ENCODE measurements at places on chromosomes 3 and 15.

DNA sequence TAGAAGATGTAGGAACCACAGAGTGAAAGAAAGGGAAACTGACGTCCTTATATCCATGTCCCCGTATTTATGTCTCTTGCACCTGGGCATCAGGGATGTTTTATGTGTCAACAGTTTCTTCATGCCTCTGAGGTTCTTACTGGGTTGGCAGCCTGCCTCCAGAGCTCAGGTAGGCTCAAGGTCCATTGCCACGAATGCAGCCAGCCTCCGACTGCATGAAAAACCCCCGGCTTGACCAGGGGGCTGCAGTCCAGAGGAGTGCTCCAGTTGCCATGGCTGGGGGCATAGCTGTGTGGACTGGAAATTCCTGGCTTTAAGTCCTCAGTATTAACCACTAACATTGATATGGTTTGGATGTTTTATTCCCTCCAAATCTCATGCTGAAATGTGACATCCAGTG lies 2.8 kb upstream of the CSPG5 start:
- no peak for DNase-seq

DNA sequence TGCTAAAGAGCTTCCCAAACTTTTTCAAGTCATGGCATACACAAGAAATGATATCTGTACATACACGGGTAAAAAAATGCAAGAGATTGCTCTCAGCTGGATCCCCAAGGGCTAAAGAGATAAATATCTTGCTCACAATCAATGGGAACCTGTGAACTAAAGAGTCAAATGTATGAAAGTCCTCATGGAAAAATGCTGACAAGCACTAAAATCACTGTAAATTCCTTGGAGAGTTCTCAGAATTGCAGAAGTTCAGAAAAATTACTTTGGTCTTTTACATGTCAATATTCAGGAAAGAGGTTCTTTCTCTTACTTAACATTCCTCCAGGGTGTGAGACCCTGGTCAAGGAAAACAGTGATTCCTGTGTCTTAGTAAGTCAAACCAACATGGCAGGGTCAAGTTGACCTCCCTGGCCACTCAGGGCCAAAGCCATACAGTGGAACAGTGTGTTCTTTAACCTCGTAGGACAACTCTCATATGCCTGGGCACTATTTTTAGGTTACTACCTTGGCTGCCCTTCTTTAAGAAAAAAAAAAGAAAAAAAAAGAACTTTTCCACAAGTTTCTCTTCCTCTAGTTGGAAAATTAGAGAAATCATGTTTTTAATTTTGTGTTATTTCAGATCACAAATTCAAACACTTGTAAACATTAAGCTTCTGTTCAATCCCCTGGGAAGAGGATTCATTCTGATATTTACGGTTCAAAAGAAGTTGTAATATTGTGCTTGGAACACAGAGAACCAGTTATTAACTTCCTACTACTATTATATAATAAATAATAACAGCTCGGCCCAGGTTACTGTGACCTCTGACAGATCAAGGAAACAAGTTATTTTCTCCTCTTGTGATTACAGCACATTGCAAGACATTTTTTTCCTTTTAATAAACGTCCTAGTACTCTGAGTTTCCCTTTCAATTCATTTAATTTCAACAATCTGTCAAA lies 12.5 kb downstream of the SSR3 start:
- DNase-seq = no peak

DNA sequence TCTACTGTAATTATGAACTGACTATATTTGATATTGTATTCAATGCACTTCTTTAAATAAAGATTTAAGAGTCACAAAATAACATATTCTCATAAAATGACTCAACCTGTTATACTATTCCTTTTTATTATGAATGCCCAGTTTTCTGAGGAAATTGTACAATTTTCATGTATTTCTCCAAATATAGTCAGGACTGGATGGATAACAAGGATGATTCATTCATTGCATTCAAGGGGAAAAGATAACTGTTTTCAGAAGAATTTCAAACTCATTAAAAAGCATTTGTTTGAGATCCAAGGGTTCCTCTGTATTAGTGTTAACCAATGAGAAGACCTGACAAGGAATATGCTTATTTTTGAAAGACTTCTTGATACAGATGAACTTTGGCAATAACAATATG lies 163.7 kb downstream of the MEIS2 start:
- no peak for DNase-seq

- no peak for DNase-seq
Measured at GRCh38 chr15:63189941-63190768, 749 bp downstream of the RAB8B start.

- DNase-seq = no peak
Measured at GRCh38 chr3:73687106-73688004, 62.6 kb upstream of the PDZRN3 start.

- DNase-seq = no peak
Measured at GRCh38 chr3:105905328-105905727, 36.5 kb upstream of the CBLB start.

DNA sequence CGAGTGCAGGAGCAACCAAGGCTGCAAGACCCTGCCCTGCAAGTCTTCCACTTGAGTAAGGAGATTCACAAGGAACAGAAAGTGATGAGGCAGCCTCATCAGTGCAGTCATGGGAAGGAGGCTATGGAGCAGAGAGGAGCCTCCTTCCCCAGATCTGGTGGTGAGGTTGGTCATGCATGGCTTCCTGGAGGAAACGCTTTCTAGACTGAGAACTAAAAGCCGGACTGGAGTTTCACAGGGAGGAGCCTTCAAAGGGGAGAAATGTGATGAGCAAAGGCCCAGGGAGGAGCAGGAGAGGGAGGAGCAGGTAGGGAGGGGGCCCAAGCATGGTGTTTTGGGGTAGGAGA lies 139.9 kb downstream of the SRGAP3 start:
- no peak for DNase-seq

- no peak for DNase-seq
Measured at GRCh38 chr15:76667943-76668715, 237.0 kb downstream of the SCAPER start.

DNA sequence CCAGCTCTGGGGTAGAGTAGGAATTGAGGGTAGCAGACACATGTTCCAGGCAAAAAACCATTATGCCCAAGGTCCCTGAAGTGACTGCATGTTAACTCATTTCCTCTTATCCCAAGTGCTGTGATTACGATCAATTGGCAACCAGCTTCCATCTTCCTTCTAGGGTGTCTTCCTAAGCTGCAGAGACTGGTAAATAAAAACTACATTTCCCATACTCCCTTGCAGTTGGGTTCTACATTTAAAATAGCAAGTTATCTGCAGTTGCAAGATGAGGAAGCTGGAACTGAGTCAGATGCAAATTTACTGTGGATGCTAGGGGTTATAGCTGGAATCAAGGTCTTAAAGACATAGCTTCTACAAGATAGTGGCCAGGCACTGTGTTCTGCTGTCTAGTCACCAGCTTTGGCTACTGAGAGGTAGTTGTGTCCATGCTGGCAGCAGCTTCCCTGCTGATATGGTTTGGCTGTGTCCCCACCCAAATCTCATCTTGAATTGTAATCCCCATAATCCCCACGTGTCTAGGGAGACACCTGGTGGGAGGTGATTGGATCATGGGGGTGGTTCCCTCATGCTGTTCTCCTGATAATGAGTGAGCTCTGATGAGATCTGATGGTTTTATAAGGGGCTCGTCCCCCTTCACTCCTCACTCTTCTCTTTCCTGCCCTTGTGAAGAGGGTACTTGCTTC lies 51.3 kb upstream of the FBN1 start:
- DNase-seq = no peak

DNA sequence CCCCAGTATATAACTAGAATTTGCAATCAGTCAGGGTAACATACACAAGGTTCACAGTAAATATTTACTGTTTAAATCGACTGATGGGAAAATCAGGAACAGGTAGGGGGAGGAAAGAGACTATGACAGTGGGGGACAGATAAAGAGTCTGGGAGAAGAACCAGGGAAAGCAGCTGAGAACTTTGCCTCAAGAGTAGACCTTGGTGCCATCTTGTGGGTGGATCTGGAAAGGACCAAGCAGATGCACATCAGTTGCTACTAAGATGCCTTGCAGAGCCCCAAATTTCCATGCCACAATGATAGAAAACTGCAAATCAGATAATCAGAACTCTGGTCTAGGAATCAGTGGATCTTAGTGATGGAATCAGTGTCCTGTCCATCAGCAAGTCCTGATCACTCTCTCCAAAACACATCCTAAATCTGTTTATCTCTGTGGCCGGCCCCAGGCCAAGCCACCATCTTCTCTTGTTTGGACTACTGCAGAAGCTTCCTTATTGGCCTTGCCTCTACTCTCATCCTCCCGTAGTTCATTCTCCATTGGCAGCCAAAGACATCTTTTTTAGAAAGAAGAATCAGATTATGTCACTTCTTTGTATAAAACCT lies 62.7 kb downstream of the PDE8A start:
- no peak for DNase-seq

GRCh38 chr15:31517711-31518110 lies 191.1 kb downstream of the KLF13 start:
- no peak for DNase-seq

DNA sequence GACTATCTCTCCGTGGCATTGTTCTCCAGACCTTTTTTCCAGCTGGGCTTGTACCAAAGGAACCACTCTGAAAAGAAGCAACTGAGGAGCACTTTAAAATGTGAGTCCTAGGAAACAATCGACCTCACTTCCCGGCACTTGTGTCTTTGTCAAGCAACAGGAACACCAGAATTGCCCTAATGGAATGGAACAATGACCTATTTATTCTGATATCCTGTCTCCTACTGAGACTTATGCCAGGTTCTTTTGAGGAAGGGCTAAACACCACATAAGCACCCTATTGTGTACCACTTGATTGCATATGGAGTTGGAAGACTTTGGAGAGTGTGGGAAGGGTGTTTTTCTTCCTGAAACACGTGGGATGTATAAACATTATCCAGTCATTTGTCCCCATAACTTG lies 56.8 kb upstream of the TGFBR2 start:
- no peak for DNase-seq

DNA sequence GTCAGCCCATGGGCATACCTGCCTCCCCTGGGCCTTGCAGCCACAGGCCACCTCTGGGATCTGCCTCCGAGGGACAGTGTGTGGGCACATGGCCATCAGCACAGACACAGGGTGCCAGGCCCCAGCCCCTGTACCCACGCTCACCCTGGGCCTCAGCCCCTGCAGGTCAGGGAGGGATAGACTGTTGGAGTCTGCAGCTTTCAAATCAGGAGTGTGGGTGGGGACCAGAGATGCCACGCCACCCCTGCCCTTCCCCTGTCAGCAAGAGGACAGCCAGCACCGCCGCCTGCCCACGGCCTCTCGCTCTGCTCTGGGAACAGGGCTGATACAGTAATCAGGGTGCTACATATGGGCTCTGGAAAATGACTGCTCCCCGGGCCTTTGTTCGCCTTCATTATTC lies 72.7 kb downstream of the DNAJB8 start:
- DNase-seq = no peak

DNA sequence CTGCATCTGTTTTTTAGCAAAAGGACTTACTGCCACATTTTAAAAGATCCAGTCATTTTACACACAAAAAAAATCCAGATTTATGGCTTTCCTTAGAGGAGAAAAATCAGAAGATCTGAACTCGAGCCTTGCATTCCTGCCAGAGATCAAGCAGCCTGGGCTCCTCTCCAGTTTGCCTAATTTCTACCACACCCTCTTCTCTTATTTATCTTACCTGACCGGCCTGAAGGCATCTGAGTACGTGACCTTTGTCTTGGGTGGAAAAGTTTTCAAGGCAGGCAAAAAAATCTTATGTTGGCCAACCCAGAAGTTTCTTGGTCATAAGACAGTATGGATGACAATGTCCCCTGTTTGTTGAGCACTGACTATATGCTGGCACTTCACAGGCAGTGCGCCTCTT lies 60.3 kb downstream of the CHRD start:
- DNase-seq = no peak

DNA sequence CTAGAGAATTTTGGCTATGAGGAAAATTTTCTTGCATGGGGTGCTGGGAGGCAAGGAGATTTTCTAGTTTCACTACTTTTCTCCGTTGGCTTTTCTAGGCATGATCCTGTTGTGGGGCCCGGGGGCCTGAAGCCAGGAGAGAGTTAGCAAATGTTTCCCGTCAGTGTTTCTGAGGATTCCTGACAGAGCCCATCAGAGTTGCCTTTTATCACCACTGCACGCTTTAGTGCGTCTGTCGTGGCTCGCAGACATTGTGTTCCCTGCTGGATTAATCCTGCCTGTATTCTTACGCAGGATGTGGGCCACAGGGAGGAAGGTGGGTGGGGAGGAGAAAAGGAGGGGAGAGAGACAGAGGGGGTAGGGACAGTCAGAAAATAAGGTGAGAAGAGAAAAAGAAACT lies 18.1 kb upstream of the BOC start:
- DNase-seq = no peak

- no peak for DNase-seq
Measured at GRCh38 chr3:23915537-23916108, 1.2 kb downstream of the NKIRAS1 start.

- DNase-seq = no peak
Measured at GRCh38 chr15:74642348-74642733, 26.7 kb downstream of the CLK3 start.

GRCh38 chr3:153928851-153929250 lies 192.3 kb upstream of the ARHGEF26 start:
- no peak for DNase-seq

DNA sequence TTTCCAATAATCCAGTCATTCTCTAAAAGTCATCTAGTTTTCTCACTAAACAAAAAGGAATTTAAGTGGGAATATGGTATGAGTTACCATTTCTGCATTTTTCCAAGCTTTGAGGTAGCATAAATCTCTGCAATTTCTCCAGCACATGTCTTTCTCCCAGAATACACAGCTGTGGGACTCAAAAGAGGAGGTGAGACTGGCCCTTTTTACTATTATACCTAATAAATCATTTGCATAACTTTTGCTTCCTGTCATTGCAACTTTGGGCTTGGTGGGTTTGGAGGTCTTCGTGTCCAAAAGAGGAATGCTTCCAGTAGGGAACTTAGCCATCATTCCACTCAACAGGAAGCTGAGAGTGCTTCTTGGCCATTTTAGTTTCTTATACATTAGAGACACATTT lies 94.8 kb downstream of the FMN1 start:
- DNase-seq = no peak

DNA sequence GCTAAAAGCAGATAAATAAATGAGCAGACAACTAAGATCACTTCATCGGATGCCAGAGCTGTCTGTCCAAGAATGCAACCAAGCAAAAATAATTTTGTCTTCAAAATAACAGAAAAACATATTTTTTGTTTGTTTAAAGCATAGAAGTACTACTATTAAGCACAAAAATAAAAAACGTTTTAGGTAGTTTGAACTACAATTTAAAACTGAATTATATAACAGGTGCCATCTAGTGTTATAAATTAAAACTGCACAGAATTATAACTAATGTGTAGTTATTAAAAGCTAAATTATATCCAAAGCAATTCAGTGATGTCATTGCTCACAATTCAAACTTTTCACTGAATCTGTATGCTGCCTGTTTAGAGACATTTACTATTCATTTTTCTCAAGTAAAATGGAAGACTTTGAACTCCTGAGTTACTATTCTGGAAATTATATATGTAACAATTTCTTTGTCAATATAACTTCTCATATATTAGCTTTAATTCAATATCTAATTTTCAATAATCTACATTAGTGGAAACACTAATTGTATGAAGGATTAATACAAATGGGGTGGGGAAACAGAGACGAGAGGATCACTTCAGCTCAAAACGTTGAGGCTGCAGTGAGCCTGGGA lies 29.5 kb downstream of the LINS1 start:
- no peak for DNase-seq

- DNase-seq = no peak
Measured at GRCh38 chr3:83890039-83890762, 1068.6 kb upstream of the CADM2 start.

- DNase-seq = no peak
Measured at GRCh38 chr3:154324919-154325318, 632 bp upstream of the DHX36 start.

- no peak for DNase-seq
Measured at GRCh38 chr15:68429691-68430470, 2.1 kb downstream of the ITGA11 start.

GRCh38 chr3:14915636-14916222 lies 31.7 kb upstream of the NR2C2 start:
- no peak for DNase-seq

All from activated gamma-delta T cell treated with anti-CD3 and anti-CD28 coated beads, Interleukin-2, amount 50 U/mL, for 16 hours (primary cell).